ENCODE measurements at places on chromosomes 7 and 10.

- no peak for DNase-seq
Measured at GRCh38 chr7:93944673-93945072, 23.1 kb downstream of the GNG11 start.

DNA sequence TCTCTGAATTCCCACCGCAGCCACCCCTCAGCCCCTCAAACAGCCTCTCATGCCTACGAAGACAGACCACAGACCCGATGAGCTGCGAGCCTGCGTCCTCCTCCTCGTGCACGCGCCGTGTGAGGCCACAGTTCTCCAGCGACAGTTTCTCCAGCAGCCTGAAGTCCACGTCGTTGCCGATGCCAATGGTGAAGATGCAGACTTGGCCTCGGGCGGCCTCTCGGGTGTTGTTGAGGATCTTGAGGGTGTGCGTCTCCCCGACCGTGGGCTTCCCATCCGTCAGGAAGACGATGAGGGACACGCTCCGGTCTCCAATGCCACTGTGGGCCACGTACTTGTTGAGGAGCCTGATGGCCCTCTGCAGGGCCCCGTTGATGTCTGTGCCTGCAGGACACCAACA is 87.1 kb downstream of the ITIH5 start:
- DNase-seq, result no peak

DNA sequence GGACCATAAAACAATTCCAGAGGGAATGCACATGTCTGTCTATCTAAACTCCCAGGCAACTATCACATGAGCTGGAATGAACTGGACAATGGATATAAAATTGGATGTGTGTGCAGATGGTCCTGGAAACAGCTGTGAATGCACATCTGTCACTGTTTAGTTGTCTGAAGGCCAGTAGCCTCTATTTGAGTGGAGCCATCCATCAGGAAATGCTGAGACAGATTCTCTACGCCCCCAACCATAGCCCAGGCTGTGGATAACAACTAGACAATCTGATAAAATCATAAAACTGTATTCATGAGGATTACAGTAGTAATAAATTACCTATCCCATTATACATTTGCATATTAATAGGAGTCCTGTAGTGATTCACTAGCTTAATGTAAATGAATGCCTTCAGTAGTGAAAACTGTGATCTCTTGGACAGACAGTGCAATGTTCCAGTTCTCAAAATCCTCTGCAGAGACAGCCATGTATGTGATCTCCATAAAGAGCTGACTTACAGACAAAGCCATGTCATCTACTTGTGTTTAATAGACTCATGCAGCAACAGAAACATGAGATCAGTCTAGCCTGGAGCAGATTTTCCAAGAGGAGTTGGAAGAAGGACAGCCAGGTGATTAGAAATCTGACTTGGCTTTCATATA is 907.6 kb downstream of the KCNMA1 start:
- DNase-seq, result peak; percentile 48

GRCh38 chr7:101823096-101823495 is 5.7 kb downstream of the CUX1 start:
- DNase-seq, result no peak

DNA sequence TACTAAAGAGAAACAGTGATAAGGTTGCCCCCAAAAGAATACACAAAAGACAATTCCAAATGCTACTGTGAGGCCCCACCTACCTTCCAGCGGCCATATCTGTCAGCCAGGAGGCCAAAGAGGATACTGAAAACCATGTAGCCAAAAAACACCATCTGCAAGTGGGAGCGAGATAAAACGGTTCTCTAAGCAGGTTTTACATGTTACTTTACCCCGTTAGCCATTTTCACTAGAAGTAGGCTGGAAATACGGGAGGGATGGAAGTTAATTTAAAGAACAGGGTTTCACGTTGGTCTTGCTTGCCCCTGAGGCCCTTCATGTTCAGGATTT is 38.2 kb downstream of the SVOPL start:
- no peak for DNase-seq

DNA sequence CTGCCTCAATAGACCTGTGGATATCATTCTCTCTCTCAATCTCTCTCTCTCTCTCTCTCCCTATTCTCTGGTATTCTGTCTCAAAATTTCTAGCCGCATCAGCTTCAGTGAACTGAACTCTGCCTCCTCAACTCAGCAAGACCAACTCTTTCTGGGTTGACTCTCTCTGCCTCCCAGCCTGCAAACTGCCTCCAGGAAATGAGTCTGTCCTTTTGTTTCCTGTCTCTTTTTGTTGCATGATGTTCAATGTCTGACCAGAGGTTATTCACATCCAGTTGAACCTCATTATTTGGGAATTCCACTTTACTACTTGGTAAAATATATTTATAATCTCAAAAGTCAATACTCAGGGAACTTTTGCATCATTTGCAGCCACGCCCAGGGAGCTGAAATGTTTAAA is 682.7 kb upstream of the FZD8 start:
- no peak for DNase-seq

- no peak for DNase-seq
Measured at GRCh38 chr7:131124867-131125266, 202.8 kb upstream of the MKLN1 start.

DNA sequence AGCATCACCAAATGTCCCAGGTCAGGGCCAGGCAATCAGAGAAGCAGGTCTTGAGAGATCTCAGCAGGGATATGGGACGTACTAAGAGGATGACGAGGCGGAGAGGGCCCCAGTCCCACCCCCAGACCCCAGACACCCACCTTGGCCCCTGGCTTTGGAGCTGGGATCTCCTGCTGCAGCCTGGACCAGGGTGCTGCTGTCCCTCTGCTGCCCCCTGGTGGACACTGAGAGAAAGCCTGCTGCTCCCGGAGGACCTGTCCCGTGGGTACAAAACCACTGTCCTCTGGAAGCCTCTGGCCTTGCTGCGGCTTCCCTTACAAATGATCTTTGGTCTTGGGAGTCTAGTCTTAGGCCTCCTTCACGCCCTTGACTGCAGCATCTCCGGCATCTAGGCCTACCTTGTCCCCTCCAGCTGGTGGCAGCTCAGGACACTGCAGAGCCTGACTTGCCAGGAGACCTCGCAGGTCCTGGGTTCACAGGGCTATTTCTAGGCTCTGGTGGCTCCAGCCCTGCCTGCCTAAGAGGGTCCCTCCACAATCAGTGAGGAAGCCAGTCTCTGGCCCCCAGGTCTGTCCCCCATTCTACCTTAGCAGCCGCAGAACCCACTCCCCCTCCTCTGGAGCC is 97.1 kb downstream of the RGS10 start:
- peak; percentile 90 for DNase-seq

DNA sequence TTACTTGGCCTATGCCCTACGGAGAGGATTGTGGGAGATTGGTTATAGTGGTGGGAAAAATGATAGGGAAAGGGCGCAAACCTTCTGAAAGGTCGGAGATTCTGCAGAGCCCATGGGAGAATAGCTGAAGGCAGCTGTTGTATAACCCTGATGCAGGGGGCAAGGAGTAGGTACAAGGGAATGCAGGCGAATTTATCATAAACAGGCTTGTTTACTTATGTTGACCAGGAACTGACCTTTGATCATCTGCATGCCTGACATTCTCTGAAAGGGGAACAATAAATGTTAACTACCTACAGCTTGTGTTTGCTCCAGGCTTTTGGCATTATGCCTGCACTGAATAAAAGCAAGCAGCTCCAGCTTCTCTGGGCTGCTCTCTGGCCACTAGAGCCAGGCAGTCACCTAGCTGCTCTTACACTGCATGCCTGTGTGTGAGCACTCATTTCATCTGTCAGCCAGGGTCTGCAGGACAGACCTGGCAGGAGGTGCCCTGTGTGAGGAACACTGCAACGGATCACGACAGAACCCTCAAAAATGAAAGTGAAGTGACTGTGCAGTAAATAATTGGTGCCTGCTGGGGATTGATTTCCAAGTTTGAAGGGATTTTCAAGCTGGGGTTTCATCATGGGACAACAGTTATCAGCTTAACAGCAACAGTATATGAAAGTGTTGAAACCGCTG is 31.1 kb upstream of the ABCA13 start:
- no peak for DNase-seq

GRCh38 chr7:4808026-4808425 is 32.6 kb downstream of the AP5Z1 start:
- no peak for DNase-seq

DNA sequence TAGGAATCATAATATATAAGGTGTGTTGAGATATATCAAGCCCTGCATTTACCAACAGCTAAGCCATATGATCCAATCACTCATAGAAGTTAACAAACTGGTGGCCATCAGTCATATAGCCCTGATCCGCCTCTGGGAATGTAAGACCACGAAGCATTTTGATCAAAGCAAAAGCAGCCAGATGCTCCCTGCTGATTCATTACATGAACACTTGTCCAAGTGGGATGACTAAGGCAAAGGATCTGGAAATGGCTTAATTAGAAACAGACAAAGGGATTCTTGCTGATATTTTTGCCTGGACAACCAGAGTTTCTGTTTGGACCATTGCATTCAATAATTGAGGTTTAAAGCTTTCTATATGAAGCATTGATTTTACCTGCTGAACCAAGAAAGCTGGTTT is 535.5 kb downstream of the GPAM start:
- no peak for DNase-seq

GRCh38 chr7:88396948-88397322 is 90.2 kb upstream of the STEAP4 start:
- DNase-seq, result no peak

DNA sequence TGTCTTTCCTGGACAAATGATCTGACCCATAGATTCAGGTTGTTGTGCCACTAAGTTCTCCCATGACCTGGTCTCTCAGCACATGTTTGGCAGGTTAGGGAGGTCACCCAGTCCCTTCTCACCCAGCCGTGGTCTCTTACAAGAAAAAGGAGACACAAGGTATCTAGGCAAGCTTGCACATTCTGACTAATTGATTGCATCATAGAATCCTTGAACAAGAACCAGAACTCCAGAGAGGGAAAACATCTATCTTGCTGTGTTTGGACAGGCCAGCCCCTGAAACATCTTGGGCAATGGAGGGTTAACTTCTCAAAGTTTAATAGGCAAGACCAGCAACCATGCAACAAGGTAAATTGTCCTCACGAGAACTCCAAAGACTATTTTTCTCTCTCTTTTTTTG is 8.5 kb upstream of the HK1 start:
- DNase-seq, result no peak

- DNase-seq, result no peak
Measured at GRCh38 chr7:71290452-71290851, 158.5 kb downstream of the GALNT17 start.

DNA sequence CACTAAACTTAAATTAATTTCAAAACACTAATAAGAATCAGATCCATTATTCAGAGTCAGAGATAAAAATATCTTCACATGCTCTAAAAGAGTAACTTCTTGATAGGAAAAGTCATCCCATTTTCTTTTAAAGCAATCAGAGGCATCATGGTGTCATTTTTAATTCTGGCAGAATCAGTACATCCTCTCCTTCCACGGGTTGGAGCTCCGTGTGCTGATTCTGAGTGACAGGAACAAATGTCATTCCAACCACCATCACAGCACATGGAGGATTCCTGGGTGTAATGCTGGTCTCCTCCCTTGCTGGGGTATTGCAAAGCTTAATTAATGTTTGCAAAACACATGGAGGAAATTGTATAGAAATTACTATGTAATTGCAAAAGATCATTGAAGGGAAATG is 114.5 kb upstream of the IMMP2L start:
- peak; percentile 3 for DNase-seq
